ENCODE measurements at places on chromosomes 3 and 15.

- no peak for DNase-seq
These were observed 342.1 kb downstream of the TIGIT start for GRCh38 chr3:114635878-114636277.

DNA sequence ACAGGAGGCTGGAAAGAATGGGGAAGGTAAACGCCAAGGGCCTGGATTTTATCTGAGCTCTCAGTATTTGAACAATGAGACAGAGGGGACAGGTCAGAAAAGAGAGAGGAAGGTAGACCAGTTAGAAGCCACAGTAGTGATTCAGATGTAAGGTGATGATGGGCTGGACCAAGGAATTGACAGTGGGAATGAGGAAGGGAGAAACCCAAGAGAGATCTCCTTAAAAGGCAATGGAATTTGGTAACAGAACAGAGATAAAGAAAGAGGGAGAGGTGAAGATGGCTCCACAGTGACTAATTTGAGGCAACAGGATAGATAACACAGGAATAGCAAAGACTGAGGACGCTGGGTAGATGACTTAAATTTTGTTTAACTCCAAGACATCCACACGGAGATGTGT lies 11.4 kb upstream of the HEG1 start:
- no peak for DNase-seq

DNA sequence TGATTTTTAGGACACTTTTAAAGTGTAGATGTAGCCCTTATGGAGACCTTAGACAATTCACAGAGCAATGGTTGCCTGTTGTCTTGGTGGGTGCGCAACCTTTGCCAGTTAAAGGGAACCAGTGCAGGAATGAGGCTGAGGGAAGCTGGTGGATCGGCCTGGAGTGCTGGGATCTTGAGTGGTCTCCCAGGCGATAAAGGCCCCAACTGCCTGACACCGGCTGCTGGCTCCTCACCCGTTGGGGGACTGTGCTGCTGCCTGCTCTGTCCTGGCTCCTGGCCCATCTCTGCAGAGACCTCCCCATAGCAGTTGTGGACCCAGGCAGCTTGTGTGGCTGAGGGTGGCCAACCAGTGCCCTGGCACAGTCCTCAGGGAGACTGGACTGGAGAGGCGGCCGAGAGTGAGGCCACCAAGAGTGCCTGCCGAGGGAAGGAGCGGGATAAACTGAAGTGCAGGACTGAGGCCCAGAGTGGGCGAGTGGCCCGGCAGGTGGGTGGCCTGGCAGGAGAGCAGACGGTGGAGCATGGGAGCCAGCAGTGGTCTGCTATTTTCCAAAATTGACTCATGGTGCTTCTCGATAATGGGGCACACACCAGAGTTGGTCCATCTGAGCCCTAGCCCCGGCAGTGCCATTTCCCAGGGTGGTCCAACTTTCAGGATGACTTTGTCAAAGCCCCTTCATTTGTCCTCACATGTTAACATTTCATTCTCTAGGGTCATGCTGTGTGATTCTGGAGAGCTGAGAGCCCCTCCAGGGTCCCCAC lies 2.1 kb downstream of the ALDH1A3 start:
- no peak for DNase-seq

GRCh38 chr15:69760258-69760845 lies 307.7 kb downstream of the RPLP1 start:
- no peak for DNase-seq

DNA sequence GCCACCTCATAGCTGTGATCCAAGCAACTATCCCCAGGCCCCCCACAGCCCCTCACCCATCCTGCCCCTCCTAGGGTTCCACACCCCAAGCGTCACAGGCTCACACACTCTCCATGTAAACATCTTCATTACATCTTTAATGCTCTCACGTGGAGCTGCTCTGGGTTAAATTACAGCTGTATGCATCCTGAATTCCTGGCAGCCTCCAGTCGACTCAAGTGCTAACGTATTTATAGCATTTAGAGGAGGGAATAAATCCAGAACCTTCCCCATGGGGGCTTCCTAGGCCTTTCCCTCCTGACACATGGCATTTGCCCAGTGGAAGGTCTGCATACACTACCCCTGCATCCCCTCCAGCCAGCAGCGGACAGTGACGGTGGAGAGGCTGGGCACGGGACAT lies 9.6 kb downstream of the C3orf18 start:
- DNase-seq, result no peak

GRCh38 chr15:60272623-60273022 lies 125.2 kb downstream of the ANXA2 start:
- no peak for DNase-seq

DNA sequence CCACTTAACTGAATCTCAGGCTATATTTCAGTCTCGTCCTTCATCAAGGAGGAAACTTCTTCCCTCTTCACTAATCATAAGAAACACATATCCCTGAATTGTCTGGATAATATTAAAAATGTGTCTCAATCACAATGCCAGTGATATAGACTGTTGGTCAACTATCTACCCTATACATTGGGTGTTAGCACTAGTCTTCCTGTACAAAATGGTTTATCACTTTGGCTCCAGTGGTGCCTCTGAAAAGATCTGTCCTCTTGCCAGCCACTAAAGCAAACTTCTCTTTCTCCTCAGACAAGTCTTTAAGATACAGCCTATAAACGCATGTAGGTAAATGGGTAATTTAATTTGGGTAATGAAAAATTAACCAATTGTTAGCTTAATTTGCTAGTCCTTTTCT lies 156.6 kb downstream of the MECOM start:
- DNase-seq, result no peak

GRCh38 chr3:15297608-15298350 lies 34.6 kb downstream of the SH3BP5 start:
- DNase-seq, result no peak

DNA sequence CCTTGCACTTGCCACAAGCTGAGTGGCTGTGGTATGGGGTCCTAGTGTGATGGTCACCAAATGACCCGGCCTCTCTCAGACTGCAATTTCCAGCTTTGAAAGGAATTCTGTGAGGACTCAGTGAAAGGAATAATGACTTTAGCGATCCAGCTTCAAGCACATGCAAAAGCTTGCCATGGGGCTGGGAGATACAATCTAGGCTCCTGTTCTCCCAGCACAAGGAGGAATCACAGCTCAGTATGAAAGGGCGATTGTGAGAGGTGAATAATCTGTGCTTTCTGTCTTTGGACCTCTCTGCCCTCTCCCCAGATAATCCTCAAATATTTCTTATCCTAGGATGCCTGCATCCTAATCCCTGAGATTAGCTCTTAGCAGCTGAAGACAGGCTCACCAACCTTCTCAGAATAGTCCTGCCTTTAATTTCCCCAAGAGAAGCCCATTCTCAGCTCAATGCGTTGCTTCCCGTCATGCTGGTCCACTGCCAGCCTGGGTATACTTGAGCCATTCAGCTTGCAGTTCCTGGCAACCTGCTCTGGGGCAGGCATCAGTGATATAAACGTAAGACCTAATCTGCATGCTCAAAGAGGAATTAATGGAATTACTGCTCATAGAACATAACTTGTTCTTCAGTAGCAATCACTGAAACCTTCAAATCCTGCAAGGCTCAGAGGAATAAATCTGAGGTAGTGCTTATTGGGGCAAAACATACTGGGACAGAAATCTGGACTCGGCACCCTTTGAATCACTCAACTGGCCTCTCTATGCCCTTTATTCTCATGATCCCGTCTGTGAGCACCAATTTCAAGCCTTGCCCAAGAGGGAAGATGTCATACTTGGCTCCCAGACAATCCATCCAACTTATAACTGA lies 15.1 kb downstream of the TLNRD1 start:
- no peak for DNase-seq

DNA sequence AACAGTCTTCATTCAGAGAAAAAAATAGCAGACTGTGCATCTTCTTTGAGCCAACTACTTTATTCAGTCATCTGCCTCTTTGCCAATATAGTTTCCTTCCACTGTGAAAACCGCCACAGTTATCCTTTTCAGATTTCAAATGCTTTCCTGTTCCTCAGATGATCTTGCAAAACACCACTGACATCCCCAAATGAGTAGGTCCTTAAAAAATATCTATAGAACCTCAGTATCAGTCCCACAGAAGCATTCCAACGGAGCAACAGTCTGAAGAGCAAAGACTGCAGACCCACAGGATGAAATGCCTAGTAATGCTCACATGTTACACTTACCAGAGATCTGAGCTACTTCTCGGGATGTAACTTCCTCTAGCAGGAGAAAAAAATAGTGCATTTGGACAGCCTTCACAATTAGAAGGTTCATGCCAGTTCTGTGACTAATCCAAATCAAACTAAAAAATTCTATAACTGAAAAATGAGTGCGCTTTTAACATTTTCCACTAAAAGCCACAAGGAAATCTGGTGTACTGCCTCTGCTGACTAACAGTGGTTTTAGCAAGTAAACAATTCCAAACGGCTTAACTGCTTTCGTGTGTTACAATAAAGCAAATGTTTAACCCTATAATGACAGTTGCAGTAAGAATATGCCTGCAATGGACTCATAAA lies at the start of gene ANKRD28:
ANKRD28 (minus strand) TSS at position 338 of the 662 bp plus-strand sequence. CDS start 1,458 bp downstream, outside the sequence.
- DNase-seq, result no peak

GRCh38 chr3:46065294-46065705 lies 38.0 kb upstream of the XCR1 start:
- DNase-seq, result peak; percentile 56

DNA sequence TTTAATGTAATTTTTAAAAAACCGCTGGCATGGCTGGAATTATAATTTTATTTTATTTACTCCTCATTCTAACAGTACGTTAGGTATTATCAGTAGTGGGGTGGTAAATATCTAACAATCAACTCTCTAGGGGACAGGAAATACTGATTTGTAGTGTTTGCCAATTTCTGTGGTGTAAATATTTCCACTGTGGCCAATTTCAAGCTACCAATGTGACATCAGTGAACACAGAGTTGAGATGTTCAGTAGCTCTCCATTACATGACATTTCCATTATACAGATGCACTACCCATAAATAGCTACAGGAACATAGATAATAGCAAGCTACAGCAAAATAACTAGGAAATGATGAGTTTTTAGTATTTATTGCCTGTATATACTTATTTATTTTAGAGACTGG lies 10.0 kb upstream of the ARL8B start:
- no peak for DNase-seq

GRCh38 chr3:153443961-153444360 lies 281.9 kb downstream of the RAP2B start:
- DNase-seq, result no peak

- DNase-seq, result no peak
These were observed 402.4 kb downstream of the SHQ1 start for GRCh38 chr3:72445827-72446217.

DNA sequence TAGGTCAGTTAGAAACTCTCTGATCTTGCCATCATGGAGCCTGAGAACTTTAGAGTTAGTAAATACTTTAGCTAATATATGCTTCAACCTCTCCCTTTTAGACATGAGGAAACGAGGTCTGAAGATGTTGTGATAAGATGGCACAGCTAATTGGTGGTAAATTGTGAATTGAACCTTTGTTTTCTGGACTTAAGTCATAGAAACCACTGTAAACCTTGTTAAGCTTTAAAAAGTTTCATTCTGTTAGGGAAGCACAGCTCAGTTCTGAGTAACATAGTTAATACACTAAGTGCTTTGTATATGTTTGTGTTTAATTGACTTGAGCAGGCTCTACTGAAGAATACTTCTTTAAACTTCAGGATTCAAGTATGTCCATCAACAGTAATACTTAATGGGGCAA lies 108.6 kb downstream of the AKAP13 start:
- no peak for DNase-seq
